ENCODE measurements at places on chromosomes 7 and 10.

DNA sequence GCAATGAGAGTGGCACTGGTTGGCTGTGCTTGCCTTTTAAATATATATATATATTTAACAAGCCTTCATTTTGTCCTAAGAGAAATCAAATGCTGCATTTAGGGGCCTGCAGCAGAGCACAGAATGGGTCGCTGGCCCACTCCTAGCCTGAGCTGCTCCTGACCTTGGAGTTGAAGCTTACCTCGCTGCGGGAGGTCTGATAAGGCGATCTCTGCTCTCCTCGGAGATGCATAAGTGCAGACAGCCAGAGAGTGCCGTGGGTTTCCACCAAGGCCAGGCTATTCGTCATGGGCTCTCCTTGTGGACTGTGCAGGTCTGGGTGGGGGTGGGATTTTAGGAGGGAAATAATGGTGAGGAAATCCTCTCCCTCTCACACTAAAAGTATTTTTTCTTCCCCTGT, 99.5 kb upstream of the IKZF1 start:
- no peak for DNase-seq

GRCh38 chr7:156379324-156380070, 261.1 kb upstream of the RNF32 start:
- DNase-seq: no peak

GRCh38 chr10:120770496-120770895, 80.7 kb upstream of the WDR11 start:
- DNase-seq: no peak

- DNase-seq: no peak
These were observed 99.8 kb downstream of the SND1 start for GRCh38 chr7:127751490-127752448.

DNA sequence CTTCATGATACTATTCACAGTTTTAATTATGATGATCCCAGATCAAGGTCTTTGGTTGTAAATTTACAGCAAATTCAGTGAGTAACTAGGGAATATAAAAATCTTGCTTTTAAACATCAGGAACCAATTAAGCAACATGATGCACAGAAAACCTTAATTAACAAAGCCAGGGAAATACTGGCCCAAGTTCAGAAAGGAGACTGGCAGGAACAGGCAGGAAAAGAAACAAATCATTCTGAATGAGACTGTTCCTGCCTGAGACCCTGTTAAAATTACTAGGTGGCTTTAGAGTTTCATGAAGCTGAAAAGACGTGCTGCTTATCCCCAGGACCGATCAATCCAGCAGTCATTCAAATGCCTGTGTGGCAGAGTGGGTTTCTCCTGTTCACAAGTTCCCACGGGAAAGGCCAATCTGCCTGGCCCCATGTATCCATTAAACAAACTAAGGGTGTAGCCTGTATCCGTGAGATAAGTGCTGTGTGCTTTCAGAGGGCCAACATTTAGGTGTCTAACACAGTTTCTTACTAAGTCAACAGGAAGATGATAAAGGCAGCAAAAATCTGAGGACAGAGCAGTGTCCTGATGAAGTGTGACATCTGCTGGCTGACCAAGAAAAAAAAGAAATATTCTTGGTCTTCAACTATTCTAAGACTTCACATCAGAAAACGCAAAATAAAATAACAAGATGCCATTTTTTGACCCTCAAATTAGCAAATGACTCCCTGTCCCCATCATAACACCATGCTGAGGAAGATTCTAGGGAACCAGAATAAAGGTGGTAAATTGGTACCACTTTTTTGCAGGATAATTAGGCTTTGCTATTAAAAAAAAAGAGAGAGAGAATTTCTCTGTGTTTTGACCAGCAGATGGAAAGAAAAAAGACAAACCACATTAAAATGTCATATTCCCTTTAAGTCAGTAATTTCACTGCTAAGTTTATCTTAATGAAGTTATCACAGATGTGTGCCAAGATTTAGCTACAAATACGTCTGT, 34.2 kb downstream of the PUS7 start:
- no peak for DNase-seq

- DNase-seq: no peak
These were observed 933.3 kb downstream of the XPNPEP1 start for GRCh38 chr10:108989976-108990375.

GRCh38 chr7:21851559-21851967, 94.1 kb downstream of the CDCA7L start:
- DNase-seq: no peak

DNA sequence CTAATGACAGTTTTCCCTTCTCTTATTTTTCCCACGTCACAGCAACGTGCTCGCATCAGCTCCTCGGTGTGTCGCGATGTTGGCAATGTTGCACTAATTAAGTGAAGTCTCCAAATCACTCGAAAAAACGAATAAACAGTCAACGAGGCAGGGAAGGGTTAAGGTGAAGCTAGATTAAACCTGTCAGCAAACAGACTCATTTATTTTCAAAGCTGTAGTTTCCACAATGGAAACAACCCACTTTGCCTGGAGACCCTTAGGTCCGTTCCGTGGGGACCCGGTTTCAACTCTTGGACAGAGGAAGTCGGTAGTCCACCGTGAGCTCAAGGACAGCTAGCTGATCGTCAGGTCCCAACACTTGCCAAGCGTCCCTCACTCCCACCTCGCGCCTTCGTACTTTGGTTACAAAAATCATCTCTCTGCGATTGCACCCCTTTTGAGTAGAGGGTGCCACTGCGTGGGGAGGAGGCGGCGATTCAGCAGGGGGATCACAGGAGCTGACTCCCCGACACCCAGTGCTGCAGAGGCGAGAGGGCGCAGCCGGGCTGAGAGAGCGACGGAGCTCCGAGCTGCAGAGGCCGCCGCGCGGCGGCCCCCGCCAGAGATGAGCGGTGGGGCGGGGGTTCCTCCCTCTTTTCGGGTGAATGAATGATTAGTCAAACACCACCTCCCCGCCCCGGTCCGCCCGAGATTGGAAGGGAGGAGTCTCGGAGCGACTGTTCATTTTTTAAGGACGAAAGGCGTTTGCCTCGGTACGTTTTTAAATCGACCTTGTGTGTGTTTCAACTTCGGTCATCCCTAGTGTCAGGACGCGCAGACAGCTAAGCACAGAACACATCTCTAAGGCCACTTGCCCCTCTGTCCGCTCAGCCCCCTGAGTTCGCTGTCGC, 1.3 kb upstream of the BMPER start:
- DNase-seq: no peak

GRCh38 chr7:875051-875450, 1.3 kb upstream of the GET4 start:
- no peak for DNase-seq

DNA sequence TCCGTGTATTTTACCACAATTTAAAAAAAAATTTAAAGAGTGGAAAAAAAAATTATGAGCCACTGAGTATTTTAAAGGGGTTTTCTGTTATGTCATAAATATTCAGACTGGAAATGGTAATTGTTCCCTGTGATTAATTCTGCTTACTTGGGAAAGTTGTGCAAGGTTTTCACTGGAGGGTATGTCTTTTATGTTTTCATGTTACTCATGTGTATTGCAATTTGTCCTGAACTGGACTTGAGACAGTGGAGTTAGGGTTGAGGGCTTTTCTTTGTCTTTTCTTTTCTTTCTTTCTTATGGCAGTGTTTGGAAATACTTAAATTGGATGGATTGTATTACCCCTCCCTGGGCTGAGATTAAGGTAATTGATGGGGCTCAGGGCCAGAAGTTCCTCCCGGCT, 257.7 kb downstream of the BAMBI start:
- no peak for DNase-seq

DNA sequence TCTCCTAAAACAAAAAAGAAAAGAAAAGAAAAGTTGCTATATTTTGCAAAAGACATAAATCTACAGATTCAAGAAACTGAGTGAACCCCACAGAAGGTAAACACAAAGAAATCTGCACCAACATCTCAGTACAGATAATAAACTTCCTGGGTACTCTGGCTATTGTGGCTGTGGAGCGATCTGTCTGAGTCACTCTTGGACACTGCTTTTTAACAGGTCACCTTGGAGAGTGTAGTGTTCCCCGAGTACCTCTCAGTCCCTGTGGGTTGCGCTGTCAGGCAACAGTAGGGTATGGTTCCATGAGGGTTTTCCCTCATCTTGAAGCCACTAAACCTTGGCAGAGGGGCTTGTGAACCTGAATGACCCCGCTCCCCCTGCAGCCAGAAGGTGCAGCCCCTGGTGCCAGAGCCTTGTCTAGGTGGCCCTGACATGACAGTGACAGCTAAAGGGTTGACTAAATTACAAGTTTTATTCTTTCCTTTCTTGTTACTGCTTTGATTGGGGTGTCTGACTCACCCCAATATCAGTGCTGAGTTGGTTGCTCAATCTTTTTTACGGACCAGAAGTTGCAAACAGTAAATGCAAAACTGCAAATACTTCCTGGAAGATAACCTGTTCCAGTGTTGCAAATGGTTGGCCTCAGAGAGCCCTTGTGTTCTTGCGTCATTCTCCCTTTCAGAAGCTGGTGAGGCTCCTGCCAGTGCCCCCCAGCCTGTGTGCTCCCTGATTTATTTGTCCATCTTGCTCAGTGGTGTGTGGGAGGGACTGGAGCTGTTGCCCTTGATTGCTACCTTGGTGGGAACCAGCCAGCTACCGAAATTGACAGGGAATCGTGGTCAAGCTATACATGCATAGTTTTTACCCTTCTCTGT, 30.6 kb downstream of the POR start:
- no peak for DNase-seq

GRCh38 chr10:93615576-93616235, 3.4 kb downstream of the PDE6C start:
- DNase-seq: no peak

GRCh38 chr7:123208793-123209192, 9.0 kb upstream of the SLC13A1 start:
- DNase-seq: no peak

DNA sequence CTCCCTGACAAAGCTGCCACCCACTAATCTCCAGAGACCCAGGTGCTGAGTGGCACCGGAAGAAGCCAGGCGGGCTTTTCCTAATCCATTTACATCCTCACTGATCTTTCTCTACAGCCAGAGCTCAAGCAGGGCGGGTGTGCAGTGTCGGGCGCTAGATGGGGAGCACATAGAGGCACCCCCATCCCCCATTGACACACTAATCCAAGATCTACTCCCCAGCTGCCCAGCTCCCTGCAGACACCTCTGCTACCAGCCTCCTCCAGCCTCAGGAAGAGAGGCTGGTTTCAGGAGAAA, 22.2 kb downstream of the FRMPD2 start:
- no peak for DNase-seq

DNA sequence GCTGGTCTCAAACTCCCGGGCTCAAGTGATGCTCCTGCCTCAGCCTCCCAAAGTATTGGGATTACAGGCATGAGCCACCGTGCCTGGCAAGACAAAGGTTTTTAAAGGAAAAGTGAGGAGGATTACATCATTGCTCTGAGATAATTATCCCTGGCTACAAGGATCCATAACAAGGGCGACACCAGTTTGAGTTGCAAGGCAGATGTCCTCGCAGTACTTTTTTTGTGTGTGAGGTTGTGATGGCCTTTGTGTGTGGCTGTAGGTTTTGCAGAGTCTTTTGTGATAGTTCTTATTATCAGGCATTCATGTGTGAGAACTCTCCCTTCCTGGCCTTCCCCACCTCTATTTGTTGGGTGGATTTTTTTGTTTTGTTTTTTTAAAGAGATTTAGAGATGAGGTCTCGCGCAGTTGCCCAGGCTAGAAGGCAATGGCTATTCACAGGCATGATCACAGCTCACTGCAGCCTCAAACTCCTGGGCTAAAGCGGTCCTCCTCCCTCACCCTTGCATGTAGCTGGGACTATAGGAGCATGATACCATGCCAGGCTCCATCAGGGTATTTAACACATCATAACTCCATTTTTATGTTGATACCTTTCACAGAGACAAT, 10.0 kb downstream of the BTBD16 start:
- no peak for DNase-seq

DNA sequence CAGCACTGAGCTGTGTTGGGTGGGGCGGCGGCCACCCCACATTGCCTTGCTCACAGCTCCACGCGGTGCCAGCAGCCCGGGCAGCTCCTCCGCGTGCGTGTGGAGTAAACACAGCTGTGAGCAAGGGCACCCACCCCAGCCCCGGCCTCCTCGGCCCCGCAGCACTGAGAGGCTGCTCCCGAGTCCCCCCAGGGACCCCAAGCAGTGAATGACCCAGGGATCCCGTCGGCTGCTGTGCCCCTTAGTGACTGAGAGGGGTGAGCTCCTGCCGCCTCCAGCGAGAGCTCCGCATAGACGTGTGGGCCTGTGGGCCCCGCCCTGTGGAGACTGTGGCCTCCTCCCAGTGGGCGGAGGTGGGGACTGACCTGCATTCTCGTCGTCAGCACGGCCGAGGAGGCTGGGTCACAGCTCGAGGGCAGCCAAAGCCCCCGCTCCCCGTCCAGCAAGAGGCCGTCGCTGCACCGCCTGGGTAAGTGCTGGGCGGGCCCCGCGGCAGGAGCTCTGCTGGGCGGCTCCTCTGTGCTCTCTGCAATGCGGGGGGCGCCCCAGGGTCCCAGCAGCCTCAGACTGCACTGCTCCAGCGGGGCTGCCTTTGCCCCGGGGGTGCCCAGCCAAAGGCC, 29.9 kb upstream of the UTF1 start:
- no peak for DNase-seq

DNA sequence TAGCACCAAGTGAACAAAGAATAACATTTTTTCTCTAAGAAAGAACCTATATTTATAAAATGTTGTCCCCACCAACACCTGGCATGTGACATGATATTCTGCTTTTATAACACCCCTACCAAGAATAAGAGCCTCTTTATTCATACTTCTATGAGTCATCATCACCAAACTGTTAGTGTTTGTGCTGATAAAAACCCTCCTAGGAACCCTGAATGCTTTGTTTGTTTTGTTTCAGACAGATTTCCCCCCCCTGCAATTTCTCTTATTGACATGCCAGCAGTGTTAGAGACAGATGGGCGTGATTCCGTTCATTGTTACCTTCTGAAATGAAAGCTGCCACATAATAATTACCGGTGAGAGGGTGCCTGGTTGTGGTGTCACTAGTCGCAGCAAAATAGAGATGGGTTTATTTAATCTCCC, 651.1 kb downstream of the SORCS1 start:
- DNase-seq: no peak

DNA sequence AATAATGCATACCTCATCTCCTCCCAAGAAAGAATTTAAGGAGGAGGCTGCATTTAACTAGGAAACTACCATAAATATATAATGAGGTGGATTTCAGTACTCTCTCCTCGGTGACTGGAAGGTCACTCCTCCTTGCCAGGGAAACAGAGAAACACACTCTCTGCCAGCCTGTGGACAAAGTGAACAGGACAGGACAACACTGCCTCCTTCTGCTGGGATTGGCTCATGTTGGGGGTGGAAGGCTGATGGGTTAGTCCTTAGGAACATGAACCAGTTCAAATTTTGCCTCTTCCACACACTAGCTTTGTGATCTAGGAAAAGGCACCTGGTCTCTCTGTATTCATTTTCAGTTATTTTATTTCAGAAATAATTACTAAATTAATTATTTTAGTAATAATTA, 50.6 kb upstream of the STEAP4 start:
- no peak for DNase-seq

GRCh38 chr10:98088186-98088971, 46.1 kb upstream of the R3HCC1L start:
- no peak for DNase-seq

GRCh38 chr7:14745076-14745475, 157.5 kb downstream of the DGKB start:
- DNase-seq: no peak

- no peak for DNase-seq
These were observed 831 bp downstream of the CCDC7 start for GRCh38 chr10:32446536-32447406.
